Activated CD4-positive, alpha-beta memory T cell treated with anti-CD3 and anti-CD28 coated beads for 36 hours (primary cell): ENCODE measurements at places on chromosomes 5 and 9. TPM values are rescaled to one million over a fixed set of nuclear protein-coding genes. Genes with fewer than 3 reads are reported as not detected.
A peak's percentile ranks its signal among the peaks of the same experiment; 100 is the strongest.

GRXCR2 gene
- total RNA-seq: not detected

NEUROG1 gene
- not detected for total RNA-seq

C9orf152 gene
- not detected for total RNA-seq

SPATA31E1 gene
- not detected for total RNA-seq

ENTPD2 gene
- total RNA-seq: not detected

TRIM14 gene
- 52.7 TPM for total RNA-seq

WDR31 gene
- 2.4 TPM for total RNA-seq

STPG3 gene
- total RNA-seq: not detected

- peak; percentile 5 for DNase-seq
Measured at GRCh38 chr9:89882930-89883361, 278.1 kb downstream of the GADD45G start.

- DNase-seq: no peak
Measured at GRCh38 chr5:7916171-7916804, 47.3 kb downstream of the MTRR start.

GRCh38 chr9:20317701-20318100 lies 304.6 kb downstream of the MLLT3 start:
- no peak for DNase-seq

GRCh38 chr9:108655818-108656217 lies 200.0 kb downstream of the ACTL7B start:
- DNase-seq: no peak

DNA sequence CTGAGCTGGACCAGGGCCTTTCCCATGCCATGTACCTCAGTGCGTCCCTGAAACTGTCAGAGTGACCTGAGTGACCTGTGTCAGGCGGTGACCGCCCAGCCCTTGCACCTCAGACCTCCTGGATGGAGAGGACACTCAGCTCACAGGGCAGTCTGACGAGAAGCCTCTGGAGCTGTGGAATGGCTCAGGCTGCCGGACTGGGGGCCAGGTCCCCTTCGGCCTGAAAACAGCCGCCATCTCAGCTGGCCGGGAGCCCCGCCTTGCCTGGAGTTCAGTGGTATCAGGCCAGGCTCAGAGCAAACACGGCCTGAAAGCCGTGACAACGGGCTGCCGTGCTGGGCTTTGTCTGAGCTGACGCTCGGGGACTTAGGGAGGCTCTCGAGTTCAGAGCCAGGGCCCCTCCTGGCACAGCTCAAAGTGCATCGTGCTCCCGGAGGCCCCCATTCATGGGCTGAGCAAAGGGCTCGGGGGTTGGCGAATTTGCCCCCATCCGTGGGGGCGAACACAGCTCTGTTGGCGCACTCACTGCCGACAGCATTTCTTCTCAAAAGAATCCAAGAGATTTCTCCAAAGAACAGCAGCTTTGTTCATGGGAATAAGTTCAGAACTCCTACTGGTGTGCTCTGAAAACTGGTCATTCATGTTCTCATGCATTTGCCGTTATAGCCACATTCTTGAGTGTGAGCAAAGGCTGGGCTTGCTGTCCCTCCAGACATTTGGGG lies 8.4 kb upstream of the SLC9A3 start:
- no peak for DNase-seq
